ENCODE measurements at places on chromosomes 7 and 10.
A peak's percentile ranks its signal among the peaks of the same experiment; 100 is the strongest.

GRCh38 chr7:99772565-99772964 lies 11.4 kb downstream of the CYP3A4 start:
- no peak for DNase-seq

- no peak for DNase-seq
Measured at GRCh38 chr10:77498210-77498609, 139.4 kb downstream of the KCNMA1 start.

GRCh38 chr7:19161671-19162070 lies 16.4 kb upstream of the FERD3L start:
- no peak for DNase-seq

DNA sequence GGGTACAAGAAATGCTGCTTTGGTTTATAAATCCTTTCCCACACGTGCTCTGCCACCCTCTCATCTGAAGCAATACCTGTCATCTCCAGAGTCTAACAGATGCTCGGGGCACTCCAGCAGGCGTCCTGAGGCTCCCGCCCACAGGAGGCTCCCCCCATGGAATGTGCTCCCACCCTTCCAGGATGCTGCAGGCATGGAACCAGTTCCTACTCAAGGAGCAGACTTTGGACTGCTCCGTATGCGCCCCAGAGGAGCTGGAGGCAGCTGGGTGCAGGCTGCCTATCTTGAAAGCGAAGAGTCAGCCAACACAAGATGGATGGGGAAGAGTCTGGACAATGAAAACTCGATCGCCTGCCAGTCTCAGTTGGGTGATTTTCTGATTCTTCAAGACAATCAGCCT lies 75.4 kb downstream of the VOPP1 start:
- DNase-seq, result no peak

DNA sequence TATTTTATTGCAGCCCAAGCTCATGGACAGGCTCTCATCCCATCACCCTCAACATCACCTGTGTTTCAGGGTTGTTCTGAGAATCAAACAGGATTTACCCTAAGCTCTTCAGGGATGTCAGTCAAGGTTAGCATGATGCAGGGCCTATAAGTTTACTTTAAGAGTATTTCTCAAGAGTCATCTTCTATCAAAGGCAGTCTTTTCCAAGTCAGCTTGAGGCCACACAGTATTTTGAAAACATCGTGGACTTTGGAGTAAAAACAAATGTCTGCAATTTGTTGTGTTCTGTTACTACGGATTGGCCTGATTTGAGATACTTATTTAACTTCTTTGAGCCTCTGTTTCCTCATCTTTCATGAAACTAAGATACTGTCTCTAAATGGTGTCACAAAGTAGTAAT lies 42.0 kb upstream of the NRP1 start:
- no peak for DNase-seq

DNA sequence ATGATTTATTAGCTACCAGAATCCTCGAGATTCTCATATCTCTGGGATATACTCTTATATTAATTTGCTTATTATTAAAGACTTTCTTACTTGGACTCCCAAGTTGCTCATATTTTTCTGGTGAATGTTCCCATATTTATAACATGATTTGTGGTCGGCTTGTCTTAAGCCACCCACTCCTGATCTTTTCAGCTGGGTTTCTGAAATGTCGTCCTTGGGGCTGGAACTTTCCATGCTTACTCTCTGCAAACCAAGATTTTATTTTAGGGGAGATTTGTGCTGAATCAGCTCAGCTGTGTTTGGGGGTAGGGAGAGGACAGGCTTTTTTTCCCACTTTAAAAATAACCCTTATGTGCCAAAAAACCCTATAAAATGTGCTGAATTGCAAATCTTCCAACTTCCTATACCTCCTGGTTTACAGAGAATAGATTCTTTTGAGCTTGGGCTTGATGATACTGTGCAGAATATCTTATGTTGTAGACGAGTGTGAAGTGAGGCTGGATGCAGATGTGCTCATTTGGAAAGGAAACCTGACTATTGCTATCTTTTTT lies 162.1 kb downstream of the SND1 start:
- DNase-seq, result no peak

DNA sequence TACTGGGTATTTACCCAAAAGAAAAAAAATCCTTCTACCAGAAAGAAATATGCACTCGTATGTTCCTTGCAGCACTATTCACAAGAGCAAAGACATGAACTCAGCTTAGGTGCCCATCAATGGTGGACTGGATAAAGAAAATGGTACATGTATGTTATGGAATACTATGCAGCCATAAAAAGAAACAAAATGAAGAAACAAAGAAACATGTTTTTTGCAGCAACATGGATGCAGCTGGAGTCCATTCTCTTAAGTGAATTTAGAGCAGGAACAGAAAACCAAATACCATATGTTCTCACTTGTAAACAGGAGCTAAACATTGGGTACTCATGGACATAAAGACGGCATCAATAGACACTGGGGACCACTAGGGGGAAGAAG lies 5.5 kb upstream of the GNB2 start:
- no peak for DNase-seq

DNA sequence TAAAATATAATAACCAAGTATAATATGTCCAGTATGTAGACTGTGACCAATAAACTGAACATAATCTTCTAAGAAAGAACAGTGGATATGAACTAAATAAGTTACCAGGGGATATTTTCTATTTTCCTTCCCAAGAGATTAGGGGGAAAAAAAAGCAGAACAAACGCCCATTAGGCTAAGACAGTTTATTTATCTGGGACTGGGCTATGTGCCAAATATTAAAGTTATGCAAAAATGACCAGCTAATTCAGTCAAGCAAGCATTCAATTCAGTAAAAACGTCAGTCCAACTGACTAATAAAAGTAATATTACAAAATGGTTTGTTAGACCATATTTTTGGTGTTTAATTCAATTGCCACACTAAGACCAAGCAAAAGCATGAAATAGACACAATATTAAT lies 122.2 kb downstream of the TSPAN12 start:
- DNase-seq, result no peak

DNA sequence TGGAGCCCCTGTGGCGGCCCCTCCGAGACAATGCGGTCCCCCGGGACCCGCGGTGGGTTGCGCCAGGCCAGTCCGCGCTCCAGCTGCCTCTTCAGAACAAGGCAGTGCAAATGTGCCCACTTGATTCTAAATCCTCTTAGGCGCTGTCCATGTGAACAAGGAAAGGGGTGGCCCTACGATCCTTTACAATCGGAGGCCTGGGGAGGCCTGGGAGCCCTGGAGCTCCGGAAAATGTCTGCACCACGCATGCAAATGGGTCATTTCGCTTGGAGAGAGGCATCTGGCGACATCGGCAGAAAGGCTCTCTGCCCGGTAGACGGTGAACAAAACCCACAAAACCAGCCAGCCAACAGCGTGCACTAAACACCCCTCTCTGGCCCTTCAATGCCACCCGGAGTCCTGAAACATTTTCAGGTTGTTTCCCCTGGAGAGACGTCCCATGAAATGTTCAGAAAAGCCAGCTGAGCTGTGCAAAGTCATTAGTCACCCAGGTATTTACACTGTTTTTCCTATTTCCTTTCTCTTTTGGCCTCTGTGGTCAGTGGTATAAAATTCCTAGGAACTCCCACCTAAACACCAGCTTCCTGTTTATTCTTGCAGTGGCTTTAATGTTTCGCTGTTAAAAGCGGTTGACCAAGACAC lies 102.8 kb upstream of the ZNF438 start:
- DNase-seq, result peak; percentile 17

DNA sequence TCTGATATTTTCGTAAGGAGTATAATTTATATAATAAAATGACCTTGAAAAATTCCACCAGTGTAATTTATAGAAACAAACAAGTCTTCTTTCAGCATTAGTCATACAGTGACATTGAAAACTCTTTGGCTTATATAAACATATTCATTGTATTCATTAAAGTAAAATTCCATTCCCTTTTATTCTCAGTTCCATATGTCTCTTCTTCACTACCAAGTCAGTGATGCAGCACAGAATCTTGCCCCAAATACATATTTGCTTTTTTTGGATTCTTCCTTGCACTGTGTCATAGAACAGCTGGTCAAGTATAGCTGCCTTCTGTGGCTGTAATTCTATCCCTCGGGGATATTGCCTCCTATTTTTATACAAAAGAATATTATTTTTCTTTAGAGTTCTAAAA lies 884.5 kb upstream of the POT1 start:
- DNase-seq, result no peak

- no peak for DNase-seq
Measured at GRCh38 chr10:63115732-63116383, 17.3 kb upstream of the NRBF2 start.

GRCh38 chr10:36281831-36282331 lies 639.8 kb upstream of the FZD8 start:
- DNase-seq, result no peak

GRCh38 chr7:158443688-158444483 lies 143.7 kb downstream of the PTPRN2 start:
- no peak for DNase-seq

- DNase-seq, result no peak
Measured at GRCh38 chr10:71332466-71332865, 13.4 kb downstream of the SLC29A3 start.

DNA sequence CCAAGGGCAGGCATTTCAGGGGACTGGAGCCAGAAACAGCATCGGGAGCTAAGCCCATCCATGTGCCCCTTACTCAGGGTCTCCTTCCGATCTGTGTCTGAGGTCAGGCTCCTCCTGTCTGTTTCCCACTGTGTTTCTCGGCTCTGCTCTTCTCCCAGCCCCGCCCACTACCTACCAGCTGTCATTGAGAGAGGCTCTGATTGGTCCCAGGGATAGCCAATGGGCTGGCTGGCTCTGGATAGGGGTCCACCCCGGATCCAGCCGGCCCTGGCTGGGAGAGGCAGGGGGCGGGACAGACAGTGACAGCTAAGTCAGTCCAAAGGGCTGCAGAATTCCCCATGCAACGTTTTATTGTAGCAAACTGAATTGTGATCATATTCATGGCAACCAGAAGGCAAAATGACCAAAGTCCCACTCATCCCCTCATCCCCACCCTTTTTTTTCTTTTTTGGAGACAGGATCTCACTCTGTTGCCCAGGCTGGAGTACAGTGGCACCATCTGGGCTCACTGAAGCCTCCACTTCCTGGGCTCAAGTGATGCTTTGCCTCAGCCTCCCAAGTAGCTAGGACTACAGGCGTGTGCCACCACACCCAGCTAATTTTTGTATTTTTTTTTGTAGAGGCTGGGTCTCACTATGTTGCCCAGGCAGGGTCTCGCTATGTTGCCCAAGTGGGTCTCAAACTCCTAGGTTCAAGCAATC lies 76.3 kb downstream of the CLIP2 start:
- peak; percentile 34 for DNase-seq

GRCh38 chr7:149140831-149141230 lies 6.4 kb upstream of the ZNF398 start:
- DNase-seq, result no peak

- no peak for DNase-seq
Measured at GRCh38 chr10:30748152-30748973, 118.8 kb upstream of the LYZL2 start.

DNA sequence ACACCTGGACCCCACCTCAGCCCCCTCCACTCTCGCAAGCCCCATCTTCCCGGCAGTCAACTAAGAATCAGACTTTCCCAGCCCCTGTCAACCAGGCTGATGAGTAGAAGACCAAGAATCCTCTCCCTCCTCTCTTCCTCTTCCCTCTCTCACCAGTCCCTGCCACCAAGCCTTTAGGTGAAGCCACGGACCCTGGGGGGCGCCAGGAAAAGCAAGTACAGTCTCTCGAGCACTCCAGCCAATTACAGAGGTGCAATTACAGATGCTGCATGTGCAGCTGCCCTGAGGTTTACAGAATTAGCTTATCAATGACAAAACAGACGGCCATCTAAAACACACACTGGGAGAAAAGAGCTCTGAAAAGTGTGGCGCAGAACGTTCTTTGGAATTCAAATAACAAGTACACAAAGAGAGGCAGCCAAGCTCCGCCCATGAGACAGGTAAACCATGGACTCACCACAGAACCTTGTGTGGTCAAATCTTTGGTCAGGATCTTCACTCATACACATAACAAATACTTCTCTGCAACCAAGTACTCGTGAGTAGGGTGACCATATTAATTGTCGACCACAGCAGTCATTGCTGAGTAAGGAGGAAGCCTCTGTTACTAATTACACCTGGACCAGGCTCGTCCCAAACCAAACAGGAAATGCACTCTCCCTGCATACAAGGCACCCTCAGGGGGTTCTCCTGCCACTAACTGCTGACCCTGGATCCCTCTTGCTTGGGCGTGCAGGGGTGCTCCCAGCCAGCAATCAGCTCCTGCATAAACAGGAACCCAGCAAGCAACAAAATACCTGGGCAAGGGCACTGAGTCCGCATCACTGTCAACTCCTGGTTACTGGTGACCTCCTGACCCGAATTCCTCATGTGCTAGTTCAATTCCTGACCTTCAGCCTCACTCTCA lies 189.2 kb downstream of the FAM107B start:
- no peak for DNase-seq

- DNase-seq, result no peak
Measured at GRCh38 chr7:1137517-1138167, 22.4 kb downstream of the ZFAND2A start.

- DNase-seq, result no peak
Measured at GRCh38 chr7:127770885-127771284, 118.9 kb downstream of the SND1 start.

GRCh38 chr10:69797959-69798358 lies 3.7 kb upstream of the COL13A1 start:
- no peak for DNase-seq

- no peak for DNase-seq
Measured at GRCh38 chr7:33463131-33463530, 333.8 kb downstream of the BBS9 start.

DNA sequence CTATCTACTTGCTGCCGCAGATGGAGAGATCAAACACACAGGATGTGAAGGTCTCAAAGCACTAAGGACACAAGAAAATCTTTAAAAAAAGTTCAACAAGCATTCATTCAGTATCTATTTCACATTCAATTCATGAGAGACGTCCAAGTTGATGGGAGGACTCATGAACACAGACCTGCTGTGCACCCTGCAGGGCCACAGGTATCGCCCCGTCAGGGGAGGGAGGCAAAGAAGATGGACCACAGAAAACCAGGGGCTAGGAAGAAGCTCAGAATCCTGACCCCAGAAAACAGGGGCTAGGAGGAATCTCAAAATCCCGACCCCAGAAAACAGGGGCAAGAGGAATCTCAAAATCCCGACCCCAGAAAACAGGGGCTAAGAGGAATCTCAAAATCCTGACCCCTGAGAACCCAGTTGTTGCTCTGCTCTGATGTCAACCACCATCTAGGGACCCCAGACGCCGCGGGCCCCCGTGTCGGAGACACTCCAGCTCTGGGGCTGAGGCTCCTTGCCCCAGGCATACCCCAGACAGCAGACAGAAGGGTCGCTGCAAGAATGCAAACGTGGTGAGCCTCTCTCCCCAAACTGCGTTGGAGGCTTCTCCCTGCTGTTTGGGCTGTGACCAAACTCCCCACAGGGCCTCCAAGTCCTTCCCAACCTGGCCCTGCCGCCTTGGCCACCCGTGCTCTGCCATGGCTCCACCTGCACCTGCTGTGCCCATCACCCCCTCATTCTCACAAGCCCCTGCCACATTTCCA lies 197.6 kb downstream of the DIP2C start:
- DNase-seq, result no peak

- no peak for DNase-seq
Measured at GRCh38 chr10:13820119-13820963, 233.6 kb downstream of the PRPF18 start.
